ENCODE measurements at places on chromosomes 11 and 22.

GRCh38 chr11:104165014-104165413, 1.1 kb upstream of the PDGFD start:
- DNase-seq, result no peak

DNA sequence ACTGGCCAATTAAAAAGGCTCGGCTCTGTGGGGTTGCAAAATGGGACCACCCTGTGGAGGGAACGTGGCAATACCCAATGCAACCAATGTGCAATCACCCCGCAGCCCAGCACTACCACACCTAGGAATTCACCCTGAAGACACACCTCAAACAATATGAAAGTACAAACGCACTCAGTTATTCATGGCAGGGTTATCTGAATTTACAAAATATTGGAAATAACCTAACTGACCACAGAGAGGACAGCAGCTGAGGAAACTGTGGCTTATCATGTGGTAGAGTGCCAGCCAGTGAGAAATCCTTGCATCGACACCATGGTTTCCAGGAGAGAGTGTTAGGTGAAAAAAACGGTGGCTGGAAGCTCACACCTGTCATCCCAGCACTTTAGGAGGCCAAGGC, 18.7 kb downstream of the ALG12 start:
- no peak for DNase-seq

DNA sequence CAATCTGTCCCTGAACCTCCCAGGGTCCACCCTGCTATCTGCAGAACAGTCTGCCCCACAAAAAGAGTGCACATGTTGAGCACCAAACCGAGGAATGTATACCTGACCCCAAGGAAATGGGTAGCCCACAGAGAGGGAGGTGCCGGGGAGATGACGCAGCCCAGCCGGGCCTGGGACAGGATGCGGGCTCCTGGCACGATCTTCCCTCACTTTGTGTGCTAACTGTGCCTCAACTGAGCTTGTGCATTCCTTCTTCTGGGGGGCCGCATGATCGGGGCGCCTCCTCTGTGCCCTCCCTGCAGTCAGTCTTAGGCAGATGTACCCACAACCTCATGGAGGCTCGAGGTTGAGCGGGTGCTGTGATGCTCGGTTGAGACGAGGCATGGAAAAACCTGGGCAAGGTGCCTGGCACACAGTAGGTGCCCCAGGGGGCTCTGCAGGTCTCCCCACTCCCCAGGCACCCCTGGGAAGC, 2.4 kb downstream of the GAS2L1 start:
- DNase-seq, result no peak

DNA sequence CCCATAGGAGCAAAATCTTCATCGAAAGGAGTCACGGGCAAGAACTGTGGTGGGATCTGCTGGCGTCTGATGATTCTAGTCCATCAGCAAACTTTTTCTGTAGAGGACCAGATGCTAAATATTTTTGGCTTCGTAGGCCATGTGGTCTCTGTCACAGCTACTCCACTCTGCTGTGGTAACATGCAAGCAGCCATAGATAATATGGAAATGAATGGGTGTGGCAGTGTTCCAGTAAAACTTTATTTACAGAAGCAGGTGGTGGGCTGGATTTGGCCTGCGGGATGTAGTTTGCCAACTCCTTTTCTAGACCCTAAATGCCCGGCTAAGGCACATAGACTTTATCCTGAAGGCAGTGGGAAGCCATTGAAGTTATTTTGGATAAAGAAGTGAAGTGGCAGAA, 32.9 kb downstream of the BMAL1 start:
- DNase-seq, result no peak

DNA sequence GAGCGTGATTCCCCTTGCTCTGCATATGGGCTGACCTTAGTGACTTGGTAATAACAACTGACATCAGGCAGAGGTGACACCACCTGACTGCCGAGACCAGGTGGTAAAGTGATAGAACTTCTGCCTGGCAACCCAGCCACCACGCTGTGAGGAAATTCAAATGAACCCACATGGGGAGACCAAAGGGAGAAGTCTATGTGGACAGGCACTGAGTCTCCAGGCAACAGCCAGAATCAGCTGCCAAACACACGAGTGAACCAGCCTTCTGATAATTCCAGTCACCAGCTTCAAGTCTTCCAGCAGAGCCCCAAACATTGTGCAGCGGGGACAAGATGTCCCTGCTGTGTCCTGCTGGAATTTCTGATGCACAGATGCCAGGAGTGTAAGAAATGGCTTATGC, 29.7 kb downstream of the SPATA19 start:
- DNase-seq, result no peak

DNA sequence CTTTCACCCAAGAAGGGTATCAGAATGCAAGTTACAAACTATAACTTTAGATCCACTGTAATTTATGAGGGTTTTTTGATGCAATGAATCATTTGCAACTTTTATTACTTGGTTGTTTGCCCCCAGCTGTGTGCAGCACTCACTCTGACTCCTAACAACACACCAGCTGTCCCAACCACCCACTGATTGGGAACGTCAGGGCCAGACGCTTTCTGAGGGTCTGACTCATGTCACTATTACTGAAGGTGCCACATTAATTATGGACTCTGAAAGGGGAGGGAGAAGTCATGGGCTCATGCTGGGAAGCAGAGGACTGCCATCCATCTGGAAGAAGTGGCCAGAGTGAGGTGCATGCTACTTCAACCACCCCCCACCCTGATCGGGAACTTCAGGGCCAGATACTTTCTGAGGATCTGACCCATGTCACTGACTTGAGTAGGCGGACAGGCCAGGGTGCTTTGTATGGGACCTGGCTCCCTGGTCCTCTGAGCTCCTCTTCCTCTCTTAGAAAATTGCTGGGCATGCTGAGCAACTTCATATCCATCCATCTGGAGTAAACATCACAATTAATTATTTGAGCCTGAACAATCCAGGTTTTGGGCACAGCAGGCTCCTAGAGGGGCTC, 44.9 kb upstream of the DRD2 start:
- DNase-seq, result no peak

DNA sequence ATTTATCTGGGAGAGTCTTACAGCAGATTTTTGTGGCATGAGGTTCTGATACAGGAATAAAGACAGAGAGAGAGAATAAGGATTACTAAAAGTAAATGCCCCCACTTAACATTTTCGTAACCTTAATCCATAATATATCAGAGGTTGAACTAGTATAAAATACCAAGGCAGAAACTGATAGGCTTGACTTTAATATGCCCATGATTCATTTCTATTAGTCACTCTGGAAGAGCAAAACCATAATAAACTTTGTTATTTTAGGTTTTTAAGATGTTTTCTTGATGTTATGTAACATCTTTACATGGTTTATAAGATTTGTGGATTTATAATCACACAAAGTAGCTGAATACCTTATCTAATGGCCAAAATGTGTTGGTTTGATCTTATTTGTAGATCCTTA, 19.1 kb downstream of the GUCY1A2 start:
- no peak for DNase-seq
